Activated CD8-positive, alpha-beta memory T cell treated with anti-CD3 and anti-CD28 coated beads for 1 hour (primary cell): ENCODE measurements at places on chromosomes 3 and 15.

- no peak for DNase-seq
Observed at GRCh38 chr3:117045143-117045542, 335.6 kb downstream of the TUSC7 start.

- no peak for DNase-seq
Observed at GRCh38 chr15:66897971-66898370, 167.4 kb upstream of the SMAD3 start.

GRCh38 chr3:15279205-15279604 lies 53.2 kb downstream of the SH3BP5 start:
- no peak for DNase-seq

- DNase-seq: no peak
Observed at GRCh38 chr3:171967932-171968678, 71.3 kb upstream of the FNDC3B start.

GRCh38 chr3:126834596-126835471 lies 130.8 kb downstream of the CHCHD6 start:
- DNase-seq: no peak

DNA sequence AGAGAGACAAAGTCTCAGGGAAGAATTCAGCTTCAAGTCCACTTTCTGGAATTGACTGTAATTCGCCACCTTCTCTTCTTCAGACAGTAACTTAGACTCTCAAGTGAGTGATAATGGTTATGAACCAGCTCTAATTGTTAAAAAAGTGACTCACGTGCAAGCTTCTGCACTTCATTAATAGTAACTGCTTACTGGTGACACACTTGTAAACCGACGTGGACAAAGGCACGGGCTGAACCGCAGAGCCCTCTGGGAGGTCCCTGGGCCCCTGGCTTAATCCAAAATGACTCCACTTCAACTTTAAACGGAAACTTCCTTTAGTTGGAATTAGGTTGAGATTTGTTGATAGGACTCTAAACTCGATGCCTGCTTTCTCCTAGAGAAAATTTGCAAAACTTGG lies 17.0 kb downstream of the MUC4 start:
- no peak for DNase-seq

DNA sequence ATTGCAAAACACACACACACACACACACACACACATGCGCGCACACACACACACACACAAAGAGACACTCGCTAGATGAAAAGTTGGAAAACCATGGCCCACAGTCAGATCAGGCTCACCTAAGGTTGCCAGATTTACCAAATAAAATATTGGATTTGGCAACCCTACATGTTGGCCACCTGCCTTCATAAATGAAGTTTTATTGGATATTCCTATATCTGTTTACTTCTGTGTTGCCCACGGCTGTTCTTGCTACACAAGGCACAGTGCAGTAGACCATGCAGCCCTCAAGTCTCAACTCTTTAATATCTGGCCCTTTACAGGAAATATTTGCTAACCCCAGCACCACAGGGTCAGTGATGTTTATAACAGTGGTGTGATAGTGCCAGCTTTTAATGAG lies 445.0 kb upstream of the PROK2 start:
- no peak for DNase-seq

- no peak for DNase-seq
Observed at GRCh38 chr3:119145500-119146167, at the start of gene TEX55. TSS of gene TEX55 (plus strand) at chr3:119146165. CDS start at chr3:119146190, 25 bp downstream.

- DNase-seq: no peak
Observed at GRCh38 chr3:40292637-40293349, 16.7 kb upstream of the EIF1B start.

- no peak for DNase-seq
Observed at GRCh38 chr15:55774113-55774970, 31.4 kb upstream of the PRTG start.

DNA sequence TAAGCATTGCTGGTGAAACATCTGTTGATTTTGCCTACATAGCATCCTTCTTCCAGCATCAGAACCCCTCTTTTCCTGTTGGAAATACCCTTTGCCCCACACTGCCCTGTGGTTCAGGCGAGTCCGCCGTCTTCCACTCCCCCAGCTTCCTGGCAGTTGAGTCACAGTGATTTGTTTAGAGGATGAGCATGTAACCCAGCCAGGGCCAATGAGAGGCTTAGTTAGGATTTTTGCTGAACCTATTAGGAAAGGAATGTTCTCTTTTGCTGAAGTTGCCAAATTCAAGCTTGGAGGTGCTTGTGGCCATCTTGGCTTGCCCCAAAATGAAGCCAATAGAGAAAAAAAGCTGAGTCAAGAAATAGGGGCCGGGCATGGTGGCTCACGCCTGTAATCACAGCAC lies 19.0 kb upstream of the MEX3B start:
- no peak for DNase-seq

GRCh38 chr3:186184021-186184420 lies 75.1 kb upstream of the ETV5 start:
- DNase-seq: no peak

DNA sequence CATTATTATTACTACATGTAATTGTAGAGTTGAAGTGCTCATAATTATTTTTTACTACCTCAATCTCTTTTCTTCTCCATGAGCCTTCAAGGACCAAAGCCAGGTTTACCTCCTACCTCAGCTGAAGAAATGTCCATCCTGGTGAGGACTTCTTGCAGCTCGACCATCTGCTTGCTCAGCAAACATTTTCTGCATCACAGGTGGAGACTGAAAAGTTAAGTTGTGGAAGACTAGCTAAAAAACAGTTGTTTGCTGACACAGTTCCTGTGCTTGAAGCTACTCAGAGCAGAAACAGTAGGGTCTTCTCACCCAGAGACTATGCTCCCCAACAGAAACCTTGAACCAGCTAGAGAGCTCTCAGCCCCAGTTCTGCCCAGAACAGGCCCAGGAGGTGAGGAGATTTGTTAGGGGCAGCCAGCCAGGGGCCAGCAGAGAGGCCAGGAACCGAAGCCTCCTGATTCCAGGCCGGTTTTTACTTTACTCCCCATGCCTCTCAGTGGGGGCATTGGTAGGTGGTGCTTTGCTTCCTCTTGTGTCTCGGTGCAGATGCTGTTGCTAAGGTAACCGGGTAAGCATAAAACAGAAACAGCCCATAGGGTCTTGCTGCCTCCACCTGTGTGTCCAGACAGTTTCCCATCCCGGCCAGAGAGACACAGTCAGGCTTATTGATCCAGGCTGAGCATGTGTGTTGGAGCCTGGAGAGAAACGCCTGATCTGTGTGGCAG lies 54.9 kb downstream of the CCNL1 start:
- no peak for DNase-seq

- no peak for DNase-seq
Observed at GRCh38 chr3:139292711-139293664, 50.8 kb upstream of the MRPS22 start.

GRCh38 chr3:178318941-178319816 lies 217.1 kb upstream of the KCNMB2 start:
- no peak for DNase-seq
